Naive thymus-derived CD4-positive, alpha-beta T cell (primary cell): ENCODE measurements at places on chromosomes 11 and 22. TPM values are rescaled to one million over a fixed set of nuclear protein-coding genes. Genes with fewer than 3 reads are reported as not detected.

DNA sequence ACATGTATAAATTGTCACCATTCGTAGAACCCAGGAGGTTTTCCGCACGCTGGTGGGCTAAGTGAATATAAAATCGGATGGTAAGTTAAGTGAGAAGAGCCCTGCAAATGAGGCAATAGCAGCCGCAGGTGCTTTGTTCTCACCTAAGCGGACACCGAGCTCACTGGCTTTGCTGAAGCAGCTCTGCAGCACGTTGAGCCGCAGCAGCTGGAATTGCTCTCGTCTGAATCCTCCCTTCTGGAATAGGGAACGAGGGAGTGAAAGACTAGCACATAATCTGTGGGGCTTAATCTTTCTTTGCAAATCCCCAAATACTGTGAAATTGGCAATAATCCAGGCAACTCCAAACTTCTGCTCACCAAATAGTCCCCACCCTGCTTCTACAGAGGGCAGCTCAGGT is 488.1 kb downstream of the NTM start:
- no peak overlapping the region for H3K27ac ChIP-seq
- no peaks in the 10 kb centered on the region for H3K36me3 ChIP-seq
- no peaks in the 10 kb centered on the region for H3K27me3 ChIP-seq
- H3K4me3 ChIP-seq, result no peak overlapping the region
- H3K4me1 ChIP-seq, result no peaks in the 10 kb centered on the region
- no peak for DNase-seq

DNA sequence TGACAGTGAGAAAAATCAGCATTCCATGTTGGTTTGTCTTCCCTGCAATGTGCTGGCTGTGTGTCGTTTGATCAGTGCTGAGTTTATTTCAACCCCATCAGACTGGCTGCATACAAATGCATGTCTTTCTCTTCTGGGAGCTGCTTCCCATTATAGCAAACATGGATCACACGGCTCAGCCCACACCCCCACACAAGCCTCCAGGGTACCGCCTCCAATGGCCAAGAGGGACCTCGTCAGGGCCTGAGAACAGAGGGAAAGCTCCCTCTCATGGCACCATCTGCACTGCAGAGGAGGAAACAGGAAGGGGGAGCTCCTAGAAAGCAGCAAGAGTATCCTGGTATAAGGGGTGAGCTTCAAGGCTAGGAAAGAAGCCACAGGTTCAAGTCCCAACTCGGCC is 214.2 kb downstream of the LARGE1 start:
- no peaks in the 10 kb centered on the region for H3K4me1 ChIP-seq
- no peaks in the 10 kb centered on the region for H3K27me3 ChIP-seq
- H3K36me3 ChIP-seq, result no peaks in the 10 kb centered on the region
- no peak for DNase-seq
- H3K27ac ChIP-seq, result no peak overlapping the region

DNA sequence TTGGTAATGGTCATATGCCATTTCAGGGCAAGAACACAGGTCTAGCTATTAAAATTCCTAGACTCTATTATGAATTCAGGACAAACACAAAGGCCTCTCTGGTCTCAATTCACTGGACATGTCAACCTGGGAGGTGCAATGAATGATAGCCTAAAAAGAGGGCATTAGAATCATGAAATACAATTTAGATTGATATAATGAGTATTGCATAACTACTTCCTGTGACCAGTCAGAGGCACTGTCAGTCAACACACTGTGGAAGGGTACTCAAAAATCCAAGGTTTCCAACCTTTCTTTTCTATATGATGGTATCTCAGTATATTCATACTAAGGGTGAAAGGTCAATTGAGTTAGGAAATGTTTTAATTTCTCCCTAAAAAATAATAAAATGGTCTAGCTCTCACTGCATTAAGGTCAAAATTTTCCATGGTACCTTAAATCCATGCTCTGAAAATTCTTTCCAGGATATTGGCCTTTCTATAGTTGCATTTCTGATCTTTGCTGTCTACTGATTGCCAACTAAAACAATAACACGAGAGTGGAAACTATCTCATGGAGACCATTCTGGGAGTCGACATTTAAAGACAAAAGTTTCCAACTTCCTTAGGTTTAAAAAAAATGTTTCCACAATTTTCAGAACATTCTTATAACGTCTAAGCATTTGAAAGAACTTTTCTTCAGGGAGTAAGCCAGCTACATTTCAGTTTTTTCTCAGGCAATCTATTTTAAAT is 81.7 kb upstream of the APOA1 start:
- H3K4me3 ChIP-seq, result no peak overlapping the region
- H3K4me1 ChIP-seq, result no peaks in the 10 kb centered on the region
- H3K27me3 ChIP-seq, result no peaks in the 10 kb centered on the region
- H3K36me3 ChIP-seq, result no peaks in the 10 kb centered on the region
- no peak overlapping the region for H3K27ac ChIP-seq

SLC22A8 gene
- not detected for total RNA-seq

CHRM4 gene
- 3.5 TPM for total RNA-seq

BATF2 gene
- total RNA-seq, result not detected

C11orf52 gene
- not detected for total RNA-seq

CELSR1 gene
- 0.97 TPM for total RNA-seq
